AG10803 (cell line): ENCODE measurements at places on chromosomes 7 and 10.

DNA sequence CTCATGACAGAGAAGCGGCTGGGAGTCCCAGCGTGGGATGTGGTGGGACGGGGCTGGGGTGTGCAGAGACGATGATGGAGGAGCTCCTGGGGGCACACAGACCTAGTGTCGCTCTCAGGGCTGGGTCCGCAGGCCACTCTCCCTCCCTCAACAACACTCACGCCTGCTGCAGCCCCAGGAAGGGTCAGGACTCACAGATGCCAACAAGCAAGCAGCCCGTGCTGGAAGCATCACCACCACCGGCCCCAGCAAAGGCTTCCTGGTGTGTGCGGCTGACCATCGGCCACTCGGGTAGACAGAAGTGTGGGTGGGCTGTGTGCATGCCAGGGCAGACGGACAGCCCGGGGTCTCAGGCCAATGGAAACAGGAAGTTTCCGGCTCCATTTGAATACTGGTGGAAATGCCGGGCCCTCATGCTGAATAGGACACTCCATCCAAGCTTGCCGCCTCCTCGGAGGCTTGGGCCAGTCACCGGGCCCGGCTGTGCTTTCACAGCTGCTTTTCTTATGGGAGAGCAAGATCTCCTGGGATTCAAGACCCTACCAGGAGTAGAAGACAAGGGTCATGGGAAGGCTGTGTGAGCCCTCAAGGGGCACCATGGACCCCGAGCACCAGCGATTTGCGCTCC lies 178.1 kb downstream of the ELFN1 start:
- no peak for DNase-seq

GRCh38 chr10:35423505-35424306 lies 87.4 kb downstream of the CCNY start:
- DNase-seq: peak; percentile 57

DNA sequence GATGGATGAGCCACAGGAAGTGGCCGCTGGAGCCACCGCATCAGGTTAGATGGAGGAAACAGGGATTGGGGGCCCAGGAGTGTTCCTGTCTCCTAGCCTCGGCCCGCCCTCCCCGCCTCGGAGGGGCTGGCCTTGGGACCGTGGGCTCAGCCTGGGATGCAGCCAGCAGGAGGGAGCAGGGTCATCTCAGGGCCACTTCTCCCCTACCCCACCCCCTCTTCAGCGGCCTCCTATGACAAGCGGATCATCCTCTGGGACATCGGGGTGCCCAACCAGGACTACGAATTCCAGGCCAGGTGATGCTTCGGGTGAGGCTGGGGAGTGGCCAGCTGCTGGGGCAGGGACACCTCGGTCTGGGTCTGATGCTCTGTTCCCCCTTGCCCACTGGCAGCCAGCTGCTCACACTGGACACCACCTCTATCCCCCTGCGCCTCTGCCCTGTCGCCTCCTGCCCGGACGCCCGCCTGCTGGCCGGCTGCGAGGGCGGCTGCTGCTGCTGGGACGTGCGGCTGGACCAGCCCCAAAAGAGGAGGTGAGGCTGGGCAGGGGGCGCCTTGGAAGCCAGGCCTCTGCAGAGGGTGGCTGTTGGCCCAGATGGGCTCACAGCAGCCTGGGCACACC lies 4.7 kb downstream of the LRWD1 start:
- DNase-seq: no peak

- DNase-seq: no peak
Measured at GRCh38 chr7:111527545-111527944, 34.7 kb downstream of the IMMP2L start.
